ENCODE measurements at places on chromosomes 11 and 22.
A peak's percentile ranks its signal among the peaks of the same experiment; 100 is the strongest.

GRCh38 chr11:58905721-58906547, 33.4 kb upstream of the GLYATL1 start:
- no peak for DNase-seq

- no peak for DNase-seq
Measured at GRCh38 chr11:210122-210802, 2.8 kb downstream of the RIC8A start.

DNA sequence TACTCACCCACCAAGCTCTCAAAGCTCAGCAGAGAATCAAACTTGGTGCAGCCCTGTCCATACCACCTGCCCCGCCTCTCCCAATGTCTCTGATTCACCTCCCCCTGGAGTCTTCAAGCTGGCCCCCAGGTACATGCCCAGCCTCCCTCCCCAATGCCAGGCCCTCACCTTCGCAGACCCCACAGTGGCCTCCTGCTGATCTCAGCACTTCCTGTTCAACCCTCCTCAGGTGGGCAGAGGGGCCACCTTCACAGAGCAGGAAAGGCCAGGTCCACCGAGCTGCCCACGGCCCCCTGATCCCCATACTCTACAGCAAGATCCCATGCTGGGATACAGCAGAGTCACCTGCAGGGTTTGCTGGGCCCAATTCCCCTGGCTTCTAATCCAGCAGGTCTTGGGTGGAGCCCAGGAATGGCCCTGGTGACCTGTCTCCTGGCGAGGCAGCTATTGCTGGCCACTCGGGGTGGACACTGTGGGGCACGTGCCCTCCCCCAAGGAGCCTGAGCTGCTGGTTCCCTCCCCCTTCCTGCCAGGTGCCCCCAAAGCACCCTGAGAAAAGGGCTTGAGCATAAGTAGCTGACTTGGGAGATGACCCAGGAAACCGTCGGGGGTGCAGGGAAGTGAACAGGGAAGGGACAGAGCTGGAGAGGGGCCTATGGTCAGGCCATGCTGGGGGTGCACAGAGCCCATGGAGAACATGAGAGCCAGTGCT, 150.7 kb downstream of the BRD1 start:
- no peak for DNase-seq

- DNase-seq, result no peak
Measured at GRCh38 chr11:8661001-8661795, 21.3 kb downstream of the TRIM66 start.

GRCh38 chr11:2290351-2290841, 11.3 kb downstream of the C11orf21 start:
- no peak for DNase-seq

DNA sequence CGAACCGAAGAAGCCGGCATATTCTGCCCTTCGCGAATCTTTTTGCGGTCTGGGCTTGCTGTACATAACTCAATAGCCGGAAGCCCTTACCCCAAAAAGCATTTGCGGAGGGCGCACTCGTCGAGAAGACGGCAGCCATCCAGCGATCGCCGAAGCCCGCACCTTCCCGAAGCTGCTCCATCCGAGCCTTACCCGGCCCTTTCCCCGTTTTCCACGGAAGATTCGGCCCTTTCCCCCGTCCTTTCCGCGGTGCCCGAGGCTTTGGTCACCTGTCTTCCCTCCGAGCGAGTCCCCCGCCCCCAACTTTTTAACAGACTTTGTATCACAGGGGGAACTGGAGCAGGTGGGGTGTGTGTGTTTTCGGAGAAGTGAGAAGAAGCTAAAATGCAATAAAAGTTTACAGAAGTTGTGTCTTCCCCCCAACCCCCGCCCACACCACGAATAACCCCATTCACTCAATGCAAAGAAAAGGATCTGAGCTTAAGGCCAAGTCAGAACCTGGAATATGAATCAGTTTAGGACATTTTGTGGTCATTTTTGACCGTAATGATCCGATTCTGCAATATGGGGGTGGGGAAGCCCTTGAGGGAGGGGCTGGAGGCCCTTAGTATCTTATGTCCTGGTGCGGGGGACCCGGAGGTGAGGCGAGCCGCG, 99.0 kb upstream of the HSD17B12 start:
- peak; percentile 32 for DNase-seq

DNA sequence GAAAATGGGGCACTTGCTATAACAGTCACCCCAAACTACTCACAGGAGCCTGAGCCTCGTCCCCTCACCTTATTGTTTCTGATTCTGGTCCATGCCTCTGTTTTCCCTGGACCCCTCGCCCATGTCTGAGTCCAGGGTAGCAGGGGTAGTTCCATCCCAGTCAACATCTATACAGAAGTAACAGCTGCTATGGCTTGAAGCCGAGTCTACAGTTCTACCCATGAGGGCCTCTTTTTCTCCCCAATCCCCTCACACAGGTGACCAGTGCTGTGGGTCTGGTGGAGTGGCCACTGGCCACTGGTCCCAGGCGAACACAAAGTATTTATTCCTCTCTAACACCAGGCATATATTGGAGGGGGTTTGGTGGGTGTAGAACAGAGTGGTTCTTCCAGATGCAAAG, 116.4 kb downstream of the ZNF280B start:
- DNase-seq, result no peak
